ENCODE measurements at places on chromosomes 13 and 19.

- no peak for DNase-seq
Observed at GRCh38 chr19:5115771-5116202, 146.9 kb downstream of the KDM4B start.

GRCh38 chr13:109212650-109213049, 573.7 kb downstream of the IRS2 start:
- no peak for DNase-seq

DNA sequence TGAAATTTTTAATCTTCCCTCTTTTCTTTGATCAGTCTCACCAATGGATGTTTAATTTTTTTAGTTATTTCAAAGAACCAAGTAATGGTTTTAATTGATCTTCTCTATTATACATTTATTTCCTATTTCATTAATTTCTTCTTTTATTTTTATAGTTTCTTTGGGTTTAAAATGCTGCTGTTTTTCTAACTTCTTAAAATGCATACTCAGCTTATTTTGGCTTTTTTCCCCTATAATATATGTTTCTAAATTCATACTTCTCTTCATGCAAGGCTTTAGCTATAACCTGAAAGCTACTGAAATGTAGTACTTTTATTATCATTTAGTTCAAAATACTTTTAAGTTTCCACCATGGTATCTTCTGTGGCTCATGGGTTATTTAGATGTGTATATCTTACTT, 53.9 kb downstream of the ANKRD10 start:
- no peak for DNase-seq

GRCh38 chr13:75473468-75473867, 8.5 kb downstream of the TBC1D4 start:
- no peak for DNase-seq
